ENCODE measurements at places on chromosomes 6 and 20. TPM values are rescaled to one million over a fixed set of nuclear protein-coding genes. Genes with fewer than 3 reads are reported as not detected.
A peak's percentile ranks its signal among the peaks of the same experiment; 100 is the strongest.

OLIG3 gene
- total RNA-seq: not detected

DNA sequence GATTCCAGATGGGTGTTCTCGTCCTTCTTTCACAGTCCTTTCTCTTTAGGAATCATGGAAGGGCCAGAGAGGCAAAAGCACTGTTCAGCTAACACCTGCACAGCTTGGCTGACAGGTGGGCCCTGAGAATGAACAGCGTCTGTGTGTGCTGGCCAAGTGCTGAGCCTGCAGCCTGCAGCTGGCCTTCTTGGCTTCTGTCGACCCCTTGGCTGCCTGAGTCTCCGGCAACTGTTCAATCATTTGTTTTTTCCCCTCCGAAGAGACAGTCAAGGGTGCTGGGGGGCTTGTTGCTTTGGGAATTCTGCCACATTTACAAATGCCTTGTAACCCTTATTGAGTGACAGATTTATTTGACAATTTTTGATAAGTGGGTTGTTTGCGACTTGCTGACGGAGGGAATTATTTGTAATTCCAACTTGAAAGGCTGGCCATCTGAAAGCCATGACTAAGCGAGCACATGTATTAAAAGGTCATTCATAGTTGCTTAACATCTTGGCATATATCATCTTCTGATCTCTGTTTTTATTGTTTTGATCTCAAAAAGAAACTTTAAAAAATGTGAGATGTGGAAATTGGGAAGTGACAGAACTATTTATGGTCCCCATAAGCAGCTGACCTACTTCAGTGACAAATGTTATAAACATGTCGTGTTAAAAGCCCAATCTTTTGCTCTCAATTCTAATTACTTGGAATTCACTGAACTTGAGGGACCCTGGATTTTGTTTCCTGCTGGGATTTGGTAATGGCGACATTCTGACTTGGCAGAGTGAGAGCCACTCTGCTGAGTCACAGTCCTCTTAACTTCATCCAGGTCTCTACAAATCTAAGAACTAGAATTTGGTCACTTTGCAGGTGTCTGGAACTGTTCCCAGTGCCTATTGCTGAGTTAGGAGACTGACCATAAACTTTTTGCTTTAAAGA, 41.9 kb upstream of the FERMT1 start:
- no peaks in the 10 kb centered on the region for H3K36me3 ChIP-seq
- H3K4me3 ChIP-seq: no peak overlapping the region
- peak overlapping the region; percentile 3 for H3K27ac ChIP-seq
- DNase-seq: peak; percentile 84
- H3K4me1 ChIP-seq: peaks cover 14% of the 10 kb centered on the region

GRCh38 chr20:56945057-56945456, 316.0 kb downstream of the TFAP2C start:
- no peak overlapping the region for H3K4me3 ChIP-seq
- no peak for DNase-seq
- no peak overlapping the region for H3K27ac ChIP-seq
- peaks cover 8% of the 10 kb centered on the region for H3K27me3 ChIP-seq
- H3K36me3 ChIP-seq: no peaks in the 10 kb centered on the region

GRCh38 chr6:73746787-73747186, 50.8 kb downstream of the CD109 start:
- 0 out of 2 replicates have a peak, but pooled peaks cover 4% of the 10 kb centered on the region for H3K4me1 ChIP-seq
- DNase-seq: no peak
- no peak overlapping the region for H3K27ac ChIP-seq
- no peak overlapping the region for H3K4me3 ChIP-seq

- H3K27ac ChIP-seq: no peak overlapping the region
- DNase-seq: no peak
- H3K36me3 ChIP-seq: no peaks in the 10 kb centered on the region
- H3K27me3 ChIP-seq: no peaks in the 10 kb centered on the region
Observed at GRCh38 chr6:150018846-150019580, 6.3 kb downstream of the RAET1L start.

HRH3 gene
- not detected for total RNA-seq

F13A1 gene
- not detected for total RNA-seq

SNAP91 gene
- not detected for total RNA-seq

HLA-DRA gene
- total RNA-seq: not detected

DNA sequence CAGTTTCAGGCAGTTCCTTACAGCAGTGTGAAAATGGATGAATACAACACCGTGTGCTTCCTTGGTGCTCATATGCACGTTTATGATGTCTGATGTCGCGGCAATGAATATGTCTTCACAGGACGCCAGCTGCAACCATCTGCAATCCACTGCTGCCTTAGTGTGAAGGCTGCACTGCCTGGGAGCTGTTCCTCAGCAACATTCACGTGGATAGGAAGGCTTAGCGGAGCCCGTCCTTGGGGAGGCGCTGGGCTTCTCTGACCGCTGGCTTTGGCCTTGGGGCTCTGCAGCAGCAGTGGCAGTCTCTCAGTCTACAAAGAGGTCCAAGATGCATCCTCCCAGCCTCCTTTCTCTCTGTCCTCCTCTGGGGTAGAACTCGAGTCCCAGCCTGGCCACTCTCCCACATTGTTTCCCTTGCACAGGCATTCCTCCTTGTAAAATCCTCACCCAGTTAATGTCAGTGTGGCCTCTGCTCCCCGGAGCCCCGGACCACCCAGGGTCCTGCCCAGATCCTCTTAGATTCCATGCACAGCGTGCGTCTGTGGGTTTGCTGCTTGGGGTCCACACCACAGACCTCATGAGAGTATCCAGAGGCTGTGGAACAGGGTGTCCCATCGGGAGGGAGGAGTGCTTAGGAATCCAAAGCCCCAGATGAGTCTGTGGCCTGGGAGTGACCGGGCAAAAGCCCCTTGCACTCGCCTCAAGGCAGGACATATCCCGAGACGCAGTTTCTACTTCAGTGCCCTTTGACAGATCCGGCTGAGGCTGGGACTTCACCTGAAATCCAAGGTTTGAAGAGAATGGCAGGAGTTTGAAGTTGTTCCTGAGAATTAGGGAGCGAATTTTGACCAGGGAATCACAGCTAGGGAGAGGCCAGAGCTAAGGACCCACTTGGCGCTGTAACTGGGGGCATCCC, 181.3 kb downstream of the THBS2 start:
- no peak overlapping the region for H3K4me3 ChIP-seq
- H3K27ac ChIP-seq: no peak overlapping the region
- no peaks in the 10 kb centered on the region for H3K4me1 ChIP-seq
- H3K36me3 ChIP-seq: no peaks in the 10 kb centered on the region
- DNase-seq: no peak
- peaks cover 75% of the 10 kb centered on the region for H3K27me3 ChIP-seq

ENPP1 gene
- 4.1 TPM for total RNA-seq

- H3K4me3 ChIP-seq: no peak overlapping the region
- DNase-seq: no peak
- no peaks in the 10 kb centered on the region for H3K36me3 ChIP-seq
Observed at GRCh38 chr6:140168365-140168764, 793.9 kb upstream of the CITED2 start.

ABHD16B gene
- total RNA-seq: not detected

- H3K27ac ChIP-seq: no peak overlapping the region
- no peaks in the 10 kb centered on the region for H3K36me3 ChIP-seq
- DNase-seq: no peak
Observed at GRCh38 chr6:22526736-22527135, 42.6 kb upstream of the HDGFL1 start.

C6orf15 gene
- total RNA-seq: 21.6 TPM

GRCh38 chr6:70415660-70416059, 2.4 kb downstream of the FAM135A start:
- H3K27me3 ChIP-seq: no peaks in the 10 kb centered on the region
- no peak overlapping the region for H3K4me3 ChIP-seq
- peaks cover 31% of the 10 kb centered on the region for H3K4me1 ChIP-seq
- H3K36me3 ChIP-seq: no peaks in the 10 kb centered on the region
- H3K27ac ChIP-seq: no peak overlapping the region
- DNase-seq: no peak

DNA sequence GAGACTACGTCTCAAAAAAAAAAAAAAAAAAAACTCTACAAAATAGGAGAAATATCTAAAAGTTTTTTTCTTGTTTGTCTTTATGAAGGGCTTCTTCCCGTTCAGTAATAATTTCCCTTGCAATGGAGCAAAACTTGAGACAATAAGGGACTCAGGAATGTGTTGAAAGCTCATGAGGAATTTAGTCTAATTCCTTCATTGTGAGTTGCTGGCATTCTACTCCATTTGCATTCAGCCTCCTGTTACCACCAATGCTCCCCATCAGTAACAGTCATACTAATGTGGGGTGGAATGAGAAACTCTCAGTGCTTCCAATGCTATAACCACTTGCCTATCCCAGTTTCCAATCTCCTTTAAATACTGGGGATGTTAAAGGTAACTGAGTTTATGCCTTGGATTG, 576.7 kb upstream of the AGPAT4 start:
- peaks cover 24% of the 10 kb centered on the region for H3K27me3 ChIP-seq
- no peak for DNase-seq
- no peak overlapping the region for H3K4me3 ChIP-seq
- H3K27ac ChIP-seq: no peak overlapping the region
- H3K4me1 ChIP-seq: no peaks in the 10 kb centered on the region
- H3K36me3 ChIP-seq: no peaks in the 10 kb centered on the region

DNA sequence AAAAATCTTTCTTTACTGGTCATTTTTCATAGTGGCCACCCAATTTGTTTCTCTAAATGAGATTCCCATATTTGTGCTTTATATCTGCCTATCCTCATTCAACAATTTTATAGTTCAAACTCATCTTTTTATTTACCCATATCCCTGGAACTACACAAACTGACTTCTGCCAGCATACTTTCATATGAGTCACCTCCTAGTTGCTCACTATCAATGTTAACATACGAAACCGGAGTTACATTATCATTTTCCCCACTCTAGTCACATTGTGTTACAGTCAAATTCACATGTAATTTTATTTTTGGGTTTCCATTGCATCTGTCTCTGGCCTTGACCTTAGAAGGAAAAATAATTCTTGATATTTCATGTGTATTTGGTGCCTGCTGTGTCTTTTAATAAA, 499.4 kb downstream of the MAFB start:
- no peaks in the 10 kb centered on the region for H3K27me3 ChIP-seq
- no peaks in the 10 kb centered on the region for H3K4me1 ChIP-seq
- H3K27ac ChIP-seq: no peak overlapping the region
- no peaks in the 10 kb centered on the region for H3K36me3 ChIP-seq

DNA sequence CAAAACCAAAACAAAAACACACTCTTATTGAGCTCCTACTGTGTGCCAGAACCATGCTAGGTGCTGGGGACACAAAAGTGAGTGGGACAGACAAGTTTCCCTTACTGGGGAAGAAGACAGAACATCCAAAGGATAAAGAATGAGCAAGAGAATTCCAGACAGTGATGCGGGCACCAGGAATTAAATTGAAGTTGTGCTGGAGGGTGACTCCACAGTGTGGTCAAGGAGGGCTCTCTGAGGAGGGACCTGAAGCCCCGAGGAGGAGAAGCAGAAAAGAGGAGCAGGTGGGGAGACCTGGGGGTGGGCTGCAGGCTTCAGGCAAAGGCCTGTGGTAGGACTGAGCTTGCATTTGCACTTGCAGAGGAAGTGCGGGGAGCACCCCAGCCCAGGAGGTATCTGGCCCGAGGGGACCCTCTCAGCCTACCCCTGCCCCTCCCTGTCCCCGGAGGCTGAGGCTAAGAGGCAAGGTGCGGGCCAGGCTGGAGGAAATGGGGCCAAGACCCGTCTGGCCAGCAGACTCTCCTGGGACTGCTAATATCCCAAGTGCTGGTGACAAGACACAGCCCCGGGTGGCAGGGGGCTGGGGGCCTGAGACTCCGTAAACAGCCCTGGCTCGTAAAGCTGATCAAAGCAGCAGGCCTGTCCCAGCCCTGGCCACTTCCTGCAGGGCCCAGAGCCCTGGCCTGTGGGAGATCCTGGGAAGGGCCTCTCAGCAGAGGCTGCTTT, 57.1 kb downstream of the SNAI1 start:
- H3K4me3 ChIP-seq: no peak overlapping the region
- H3K36me3 ChIP-seq: no peaks in the 10 kb centered on the region
- H3K27me3 ChIP-seq: no peaks in the 10 kb centered on the region
- no peak for DNase-seq

FUCA2 gene
- 74.8 TPM for total RNA-seq

- DNase-seq: no peak
- no peak overlapping the region for H3K27ac ChIP-seq
- no peak overlapping the region for H3K4me3 ChIP-seq
- peaks cover 68% of the 10 kb centered on the region for H3K27me3 ChIP-seq
- H3K36me3 ChIP-seq: no peaks in the 10 kb centered on the region
- H3K4me1 ChIP-seq: no peaks in the 10 kb centered on the region
Observed at GRCh38 chr20:21105429-21106170, 558 bp downstream of the LINC00237 start.

GRCh38 chr6:56954403-56955170, at the start of gene BEND6:
Gene BEND6 (plus strand): TSS chr6:56955107. CDS start chr6:56981811, 26,704 bp downstream.
- no peaks in the 10 kb centered on the region for H3K27me3 ChIP-seq
- no peaks in the 10 kb centered on the region for H3K36me3 ChIP-seq
- H3K27ac ChIP-seq: peak within 1 kb of the TSS; percentile 93
- DNase-seq: peak; percentile 55
- H3K4me3 ChIP-seq: peak within 1 kb of the TSS; percentile 93

- H3K27me3 ChIP-seq: no peaks in the 10 kb centered on the region
- no peak for DNase-seq
Observed at GRCh38 chr6:153167061-153167891, 36.2 kb upstream of the RGS17 start.

DNA sequence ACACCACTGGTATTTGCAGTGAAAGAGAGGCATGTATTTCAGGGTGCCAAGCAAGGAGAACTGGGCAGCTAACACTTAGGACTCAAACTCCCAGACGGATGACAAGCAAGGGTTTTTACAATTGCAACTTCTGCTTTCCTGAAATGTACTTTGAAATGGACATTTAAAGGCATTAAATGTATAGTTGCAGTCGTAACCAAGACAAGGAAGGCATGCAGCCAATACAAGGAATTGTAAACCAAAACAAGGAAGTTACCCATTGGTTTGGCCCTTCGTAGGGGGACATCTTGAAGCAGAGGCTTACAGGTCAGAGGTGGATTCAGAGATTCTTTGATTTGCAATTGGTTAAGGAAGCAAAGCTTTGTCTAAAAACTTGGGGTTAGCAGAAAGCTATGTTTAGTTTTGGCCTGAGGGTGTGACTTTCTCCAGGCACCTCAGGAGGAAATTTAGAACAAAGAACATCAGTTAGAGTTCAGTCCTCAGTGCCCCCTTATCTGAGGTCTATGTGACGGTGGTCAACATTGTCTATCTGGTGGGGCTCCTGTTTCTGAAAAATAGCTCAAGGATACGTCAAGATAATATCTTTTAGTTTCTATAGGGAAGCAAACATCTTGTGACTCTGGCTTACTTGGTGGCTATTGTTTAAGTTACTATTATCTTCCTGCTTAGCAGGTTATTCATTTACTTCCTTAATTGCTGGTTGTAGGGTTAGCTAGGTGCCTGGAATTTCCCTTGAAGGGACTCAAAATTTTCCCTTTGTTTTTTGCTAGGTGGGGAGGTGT, 266.0 kb downstream of the CD83 start:
- no peak for DNase-seq
- H3K4me3 ChIP-seq: no peak overlapping the region
- no peaks in the 10 kb centered on the region for H3K4me1 ChIP-seq
- H3K27ac ChIP-seq: no peak overlapping the region

CCN5 gene
- total RNA-seq: 0.20 TPM

HSPA1L gene
- 2.6 TPM for total RNA-seq

DPPA5 gene
- total RNA-seq: not detected

DNA sequence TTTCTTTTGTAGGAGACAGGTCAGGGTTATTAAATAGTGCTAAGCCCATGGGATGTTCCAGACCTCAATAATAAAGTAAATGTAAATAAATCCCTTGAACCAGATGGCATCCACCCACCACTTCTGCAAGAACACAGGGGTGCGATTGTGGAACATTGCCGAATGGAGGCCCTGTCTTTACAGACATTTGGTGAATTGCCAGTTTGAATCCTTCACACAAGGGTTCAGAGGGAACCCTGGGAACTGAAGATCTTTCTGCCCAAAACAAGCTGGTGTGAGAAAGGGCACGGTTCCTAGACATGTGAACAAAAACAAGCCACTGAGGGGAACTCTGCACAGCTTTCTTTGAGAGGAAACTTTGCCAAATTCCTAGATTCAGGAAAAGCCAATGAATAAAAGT, 30.2 kb upstream of the RNF8 start:
- H3K4me1 ChIP-seq: peaks cover 20% of the 10 kb centered on the region
- no peak overlapping the region for H3K27ac ChIP-seq
- DNase-seq: no peak
